Amniotic stem cell (primary cell): ENCODE measurements at places on chromosomes 16 and 17.

- DNase-seq: no peak
Measured at GRCh38 chr16:12132290-12132689, 155.8 kb downstream of the SNX29 start.

DNA sequence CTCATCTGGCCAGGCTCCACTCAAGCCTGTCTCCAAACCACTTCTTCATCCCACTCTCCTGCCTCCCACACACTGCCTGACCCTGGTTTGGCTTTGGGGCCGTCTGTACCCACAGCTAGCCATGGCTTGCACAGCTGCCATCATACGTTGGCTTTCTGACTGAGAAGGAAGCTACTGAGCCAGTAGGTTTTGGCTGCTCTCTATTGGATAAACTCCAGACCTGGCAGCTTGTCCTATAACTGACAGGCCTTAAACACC is 3.9 kb downstream of the MIF4GD start:
- no peak for DNase-seq

DNA sequence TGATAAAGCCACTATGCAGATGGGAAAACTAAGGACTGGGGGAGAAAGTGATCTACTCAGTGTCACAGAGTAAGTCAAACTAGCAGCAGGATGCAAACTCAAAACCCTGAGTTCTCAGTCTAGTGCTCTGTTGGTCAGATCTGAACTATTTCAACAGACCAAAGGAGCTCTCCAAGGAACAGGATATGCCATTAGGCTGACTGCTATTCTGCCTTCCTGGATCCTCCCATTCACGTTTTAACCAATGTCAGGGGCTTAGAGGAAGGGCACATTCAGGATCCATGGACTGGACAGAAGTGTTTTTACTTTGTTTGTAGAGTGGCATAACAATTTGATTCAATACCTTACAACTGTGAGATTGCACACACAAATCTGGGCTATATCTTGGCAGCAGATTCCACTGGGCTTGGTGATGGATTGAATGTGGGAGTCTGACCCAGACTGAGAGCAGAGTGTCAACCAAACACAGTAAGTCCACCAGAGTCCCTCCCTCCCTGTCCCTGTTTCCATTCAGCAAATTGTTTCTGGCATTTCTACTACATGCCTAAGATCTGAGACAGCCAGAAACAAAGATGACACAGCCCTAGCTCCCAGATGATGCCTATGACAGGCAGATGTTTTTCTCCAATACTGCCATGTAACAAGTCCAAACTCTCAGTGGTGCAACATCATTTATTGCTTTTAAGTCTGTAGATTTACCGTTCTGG is 337.8 kb upstream of the CDH5 start:
- peak; percentile 41 for DNase-seq

DNA sequence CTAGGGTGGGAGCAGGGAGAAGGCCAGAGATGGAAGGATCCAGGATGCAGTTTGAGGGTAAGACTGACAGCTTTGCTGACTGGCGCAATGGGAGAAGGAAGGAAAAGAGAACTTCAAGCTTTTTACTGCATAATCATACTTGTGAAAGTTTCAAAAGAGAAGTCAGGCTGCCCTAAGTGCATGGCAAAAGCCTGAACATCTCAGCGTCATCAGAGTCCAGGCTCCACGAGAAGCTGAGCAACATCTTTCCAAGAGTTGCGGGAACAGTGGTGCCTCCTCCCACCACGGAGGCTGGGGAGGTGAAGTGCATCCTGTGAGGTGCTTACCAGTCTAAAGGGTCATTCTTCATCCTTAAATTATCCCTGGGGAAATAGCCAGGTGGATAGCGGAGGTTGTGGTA is 26.9 kb upstream of the SLC38A8 start:
- no peak for DNase-seq

GRCh38 chr17:70184207-70184606 is 14.9 kb downstream of the KCNJ2 start:
- no peak for DNase-seq
